Cardiac muscle cell (in vitro differentiated cells and primary cell): ENCODE measurements at places on chromosomes 1 and 21. TPM values are rescaled to one million over a fixed set of nuclear protein-coding genes. Genes with fewer than 3 reads are reported as not detected.

GBP7 gene
- not detected in 2 replicates for total RNA-seq

MYOG gene
- 0.18 TPM in 1 of 2 replicates, not detected in the other for total RNA-seq

HTR6 gene
- not detected in 2 replicates for total RNA-seq

DNA sequence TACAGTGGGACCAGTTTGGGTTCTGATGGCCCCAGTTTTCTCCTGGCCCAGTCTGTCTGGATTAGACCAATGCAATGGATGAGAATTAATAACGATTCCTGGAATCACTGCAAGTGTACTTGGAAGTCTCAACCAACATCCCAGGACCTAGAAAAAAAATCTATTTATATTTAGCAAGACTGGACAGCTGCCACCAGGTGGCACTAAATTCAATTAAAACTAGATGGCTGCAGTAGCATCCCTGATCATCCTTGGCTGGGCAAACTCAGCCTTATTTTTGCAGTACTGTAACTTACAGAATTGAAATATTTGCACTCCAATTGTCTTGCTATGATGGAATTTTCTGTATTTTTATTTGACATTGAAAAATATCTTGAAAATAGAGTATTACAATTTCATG, 165.7 kb downstream of the NCAM2 start:
- peak; percentile 78 for DNase-seq
